ENCODE measurements at places on chromosomes 3 and 15.

- DNase-seq, result no peak
Measured at GRCh38 chr15:38238311-38238710, 14.3 kb upstream of the SPRED1 start.

- DNase-seq, result no peak
Measured at GRCh38 chr3:115384381-115384780, 237.3 kb upstream of the ZBTB20 start.

DNA sequence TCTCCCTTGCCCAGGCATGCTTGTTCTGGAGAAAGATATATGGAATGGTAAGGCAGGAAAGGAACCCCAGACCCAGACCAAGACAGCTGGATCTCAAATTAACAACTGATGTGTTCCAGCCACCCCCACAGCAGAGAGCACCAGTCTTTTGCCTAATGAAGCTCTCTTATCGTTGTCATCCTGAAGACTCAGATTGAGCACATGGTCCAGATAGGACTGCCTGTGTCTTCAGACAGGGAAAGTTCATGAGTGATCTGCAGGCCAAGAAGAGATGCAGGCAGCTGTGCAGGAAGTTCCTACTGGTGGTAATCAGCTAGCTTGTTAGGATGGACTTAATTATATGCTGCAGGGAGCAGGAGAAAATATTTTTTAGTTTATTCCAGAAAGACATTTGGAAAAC, 53.3 kb downstream of the PPP2R3A start:
- DNase-seq, result no peak

DNA sequence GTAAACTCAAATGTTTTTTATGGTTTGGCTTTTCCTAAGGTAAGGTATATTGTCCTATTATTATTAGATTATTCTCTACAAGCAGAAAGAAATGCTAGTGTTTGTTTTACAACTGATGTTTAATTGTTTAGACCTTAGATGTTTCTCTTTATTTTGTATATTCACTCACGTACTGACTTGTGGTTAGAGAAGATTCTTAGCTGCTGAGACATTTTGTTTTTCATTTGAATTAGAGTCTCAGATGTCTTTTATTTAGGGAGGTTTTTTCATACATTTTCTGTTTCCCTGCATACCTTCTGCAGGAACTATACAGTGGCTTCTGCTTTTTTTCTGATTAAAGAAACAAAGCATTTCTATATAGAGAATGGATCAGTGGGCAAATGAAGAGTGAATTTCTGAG, 110.9 kb downstream of the MYRIP start:
- DNase-seq, result no peak

- no peak for DNase-seq
Measured at GRCh38 chr3:80233576-80233975, 465.8 kb upstream of the ROBO1 start.

DNA sequence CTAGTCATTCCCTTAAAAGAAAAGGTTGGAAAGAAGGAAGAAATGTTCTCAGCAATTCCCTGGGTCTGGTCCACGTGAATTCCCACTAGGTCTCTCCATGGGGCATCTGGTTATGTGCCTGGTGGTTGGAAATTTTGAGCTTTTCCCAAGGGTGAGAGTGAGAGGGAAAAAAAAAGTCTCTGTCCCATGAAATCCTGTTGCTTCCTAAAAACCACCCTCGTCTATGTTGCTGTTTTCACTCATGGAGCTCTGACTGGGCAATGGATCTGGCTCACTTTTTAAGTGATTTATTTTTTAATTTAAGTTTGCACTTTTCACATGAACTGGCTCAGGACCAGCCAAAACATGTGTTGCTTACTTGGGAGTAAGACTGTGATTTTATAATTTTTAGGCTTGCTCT, 190.1 kb downstream of the CHST2 start:
- DNase-seq, result no peak

- no peak for DNase-seq
Measured at GRCh38 chr3:11969986-11970385, 34.2 kb upstream of the SYN2 start.

DNA sequence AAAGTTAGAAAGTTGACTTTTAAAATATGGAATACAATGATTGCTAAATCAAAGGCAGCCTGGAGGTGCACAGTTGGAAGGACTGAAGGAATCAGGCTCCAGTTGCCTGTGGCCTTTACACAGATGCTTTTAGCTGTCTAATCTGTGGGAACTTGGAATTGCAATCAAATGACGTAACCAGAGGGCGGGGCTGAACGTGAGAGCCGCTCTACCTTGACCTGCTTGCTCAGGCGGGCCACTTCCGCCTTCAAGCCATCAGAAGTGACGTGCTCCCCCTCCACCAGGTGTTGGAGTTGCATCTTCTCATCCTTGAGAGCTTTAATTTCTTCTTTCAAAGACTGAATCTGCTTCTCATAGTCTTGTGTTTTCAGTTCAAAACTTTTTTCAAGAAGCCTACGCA, 37.7 kb upstream of the GNB5 start:
- no peak for DNase-seq

- no peak for DNase-seq
Measured at GRCh38 chr15:63446255-63446654, 58.1 kb upstream of the USP3 start.

- no peak for DNase-seq
Measured at GRCh38 chr3:156547637-156548036, 7.3 kb downstream of the SSR3 start.

DNA sequence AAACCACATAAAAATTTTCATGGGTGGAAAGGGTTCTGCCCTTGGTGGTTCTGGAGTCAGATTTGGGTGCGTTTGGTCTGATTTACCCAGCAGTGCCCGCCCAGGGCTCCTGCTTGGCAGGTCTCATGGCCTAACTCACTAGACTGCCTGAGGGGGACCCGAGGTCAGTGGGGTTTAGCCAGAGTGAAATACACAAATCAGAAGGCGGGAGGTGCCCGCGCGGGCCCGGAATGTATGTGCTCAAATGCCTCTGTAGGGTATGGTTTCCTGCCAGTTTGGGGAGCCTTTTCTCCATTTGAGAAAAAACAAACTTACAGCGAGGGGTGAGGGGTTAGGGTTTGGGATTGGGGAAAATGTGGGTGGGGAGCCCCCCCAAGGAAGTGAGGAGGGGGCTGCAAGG, 70.9 kb upstream of the POLG start:
- DNase-seq, result no peak

DNA sequence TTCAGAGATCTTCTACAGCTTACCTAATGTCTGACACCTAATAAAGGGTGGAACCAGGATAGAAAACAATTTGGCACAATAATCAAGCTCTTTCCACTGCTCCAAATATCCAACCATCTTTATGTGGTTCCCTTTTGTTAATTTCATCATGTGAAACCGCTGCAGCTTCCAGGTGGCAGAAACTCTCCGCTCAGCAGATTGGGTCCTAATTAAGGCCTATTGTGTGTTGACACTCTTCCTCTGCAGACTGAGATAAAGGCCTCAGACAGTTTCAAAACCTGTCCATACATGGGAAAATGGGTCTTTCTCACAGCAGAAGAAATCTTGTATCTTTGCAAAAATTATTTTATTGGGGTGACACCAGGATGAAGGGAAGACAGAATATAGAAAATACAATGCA, 1002.4 kb upstream of the SEMA6D start:
- no peak for DNase-seq

- DNase-seq, result no peak
Measured at GRCh38 chr15:39230205-39230907, 350.5 kb upstream of the THBS1 start.

DNA sequence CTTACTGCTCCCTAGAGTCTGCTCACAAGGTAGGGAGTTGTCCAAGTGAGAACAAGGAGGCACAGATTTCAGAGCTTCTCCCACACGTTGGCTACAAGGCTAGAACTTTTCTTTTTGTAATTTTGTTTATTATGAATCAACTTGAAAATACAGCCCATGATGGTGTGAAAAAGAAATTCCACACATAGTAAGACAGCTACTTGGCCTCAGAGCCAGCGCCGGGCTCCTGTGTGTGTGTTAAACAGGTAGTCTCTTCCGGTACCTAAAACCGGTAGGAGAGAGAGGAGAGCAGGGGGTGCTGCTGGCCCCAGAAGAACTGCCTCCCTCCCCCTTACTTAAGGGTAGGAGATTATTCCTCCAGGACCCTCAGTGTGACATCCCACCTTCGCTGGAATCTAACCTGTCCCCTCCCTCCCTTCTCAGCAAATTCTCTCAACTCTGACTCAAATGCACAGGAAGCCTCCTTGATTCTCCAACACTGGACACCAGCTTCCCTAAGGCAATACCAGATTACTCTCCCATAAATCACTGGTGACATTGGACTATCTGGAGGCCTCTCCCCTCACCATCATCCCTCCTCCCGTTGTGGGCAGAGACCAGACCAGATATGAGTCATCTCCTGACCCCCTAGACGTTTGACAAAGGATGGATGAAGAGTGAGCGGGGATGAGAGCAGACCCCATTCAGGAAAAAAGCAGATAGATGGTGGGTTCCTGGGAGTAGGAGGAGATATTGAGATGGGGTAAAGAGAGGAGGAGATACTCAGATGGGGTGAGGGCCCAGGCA, 4.5 kb upstream of the IP6K1 start:
- DNase-seq, result no peak

DNA sequence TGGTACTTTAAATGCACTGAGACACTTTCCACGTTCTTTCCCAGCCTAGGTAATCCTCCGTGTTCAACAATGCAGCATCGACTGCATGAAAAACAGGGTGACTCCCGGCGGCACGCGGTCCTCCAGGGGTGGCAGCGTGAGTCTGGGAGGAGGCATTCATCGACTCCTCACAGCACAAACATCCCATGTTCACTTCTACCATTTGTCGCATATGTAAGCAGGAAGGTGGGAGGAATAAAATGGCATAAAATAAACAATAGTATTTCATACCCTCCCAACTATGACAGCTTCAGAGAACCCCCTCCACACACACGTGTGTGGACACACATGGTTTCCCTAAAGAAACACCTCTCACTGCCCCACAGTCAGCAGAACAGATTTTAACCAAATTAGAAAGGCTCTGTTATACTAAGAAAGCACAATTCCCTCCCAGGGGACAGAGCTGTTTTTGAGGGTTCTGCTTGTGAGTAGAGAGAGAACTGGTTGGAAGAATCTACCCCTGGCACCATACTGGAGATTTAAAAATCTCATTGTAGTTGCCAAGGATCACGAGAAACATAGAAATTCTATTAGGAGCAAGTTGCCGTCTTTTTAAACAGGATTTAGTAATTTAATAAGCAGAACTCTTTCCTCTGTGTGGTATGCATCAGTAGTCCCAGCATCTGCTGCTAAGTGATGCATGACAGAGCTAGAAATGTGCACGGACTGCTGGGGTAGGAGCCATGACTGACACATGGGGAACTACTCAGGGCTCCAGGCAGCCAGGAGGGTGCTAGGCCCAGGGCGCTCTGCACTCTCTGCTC, 6.0 kb downstream of the FAM43A start:
- DNase-seq, result no peak

- DNase-seq, result no peak
Measured at GRCh38 chr3:72699631-72700030, 148.6 kb downstream of the SHQ1 start.

GRCh38 chr3:43753741-43754715, 63.3 kb downstream of the ABHD5 start:
- DNase-seq, result no peak

DNA sequence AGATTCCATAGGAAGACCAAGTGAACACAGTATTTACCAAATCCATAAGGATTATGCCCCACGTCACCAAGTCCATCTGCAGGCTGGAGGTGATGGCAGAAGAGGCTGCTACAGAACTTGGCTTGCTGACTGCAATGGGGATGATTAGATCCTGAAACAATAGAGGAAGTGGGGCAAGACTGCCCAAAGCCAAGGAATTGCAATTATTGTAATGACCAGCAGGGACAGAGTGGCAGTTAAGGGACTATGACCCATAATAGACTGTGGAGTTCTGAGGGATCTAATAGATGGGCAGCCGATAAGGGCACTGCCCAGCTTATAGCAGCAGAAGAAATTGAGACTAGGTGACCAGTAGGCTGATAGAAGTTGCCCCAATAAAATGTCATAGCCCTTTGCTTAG, 108.4 kb downstream of the MINAR1 start:
- DNase-seq, result no peak

DNA sequence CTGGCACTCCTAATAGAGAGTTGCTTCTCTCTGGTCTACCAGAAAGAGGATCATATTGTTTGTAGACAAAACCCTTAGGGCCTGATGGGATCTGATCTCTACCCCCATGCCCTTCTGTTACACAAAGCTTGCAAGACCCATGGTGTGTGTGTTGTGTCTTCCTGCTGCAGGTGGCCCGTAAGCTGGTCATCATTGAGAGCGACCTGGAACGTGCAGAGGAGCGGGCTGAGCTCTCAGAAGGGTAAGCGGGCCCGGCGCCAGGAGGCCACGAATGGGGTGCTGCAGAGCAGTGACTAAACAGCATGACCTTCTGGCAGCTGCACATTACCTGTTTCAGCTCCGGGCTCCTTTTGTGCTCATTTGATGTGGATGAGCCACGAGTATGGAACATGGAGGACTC, 18.2 kb downstream of the TPM1 start:
- no peak for DNase-seq

- no peak for DNase-seq
Measured at GRCh38 chr3:178628037-178628436, 91.8 kb downstream of the KCNMB2 start.

- DNase-seq, result no peak
Measured at GRCh38 chr15:100030586-100031229, 297.5 kb upstream of the LYSMD4 start.

Measured in activated naive CD4-positive, alpha-beta T cell treated with anti-CD3 and anti-CD28 coated beads, Interleukin-2, amount 50 U/mL, for 16 hours (primary cell).